ENCODE measurements at places on chromosomes 2 and 18. TPM values are rescaled to one million over a fixed set of nuclear protein-coding genes. Genes with fewer than 3 reads are reported as not detected.

TLX2 gene
- total RNA-seq: not detected

PDE11A gene
- 0.81 TPM for total RNA-seq

FARSB gene
- total RNA-seq: 12.0 TPM

AMER3 gene
- total RNA-seq: not detected

MAPK4 gene
- under 0.01 TPM for total RNA-seq

ZAP70 gene
- not detected for total RNA-seq

GLI2 gene
- total RNA-seq: 25.5 TPM

CRYGC gene
- total RNA-seq: not detected

FIGN gene
- 3.1 TPM for total RNA-seq

HOXD8 gene
- total RNA-seq: 10.8 TPM

ALPI gene
- total RNA-seq: not detected

CNNM3 gene
- total RNA-seq: 13.6 TPM

RPE gene
- 69.4 TPM for total RNA-seq

MYOM1 gene
- total RNA-seq: 0.13 TPM

KCNJ13 gene
- not detected for total RNA-seq

CD8A gene
- not detected for total RNA-seq

VIL1 gene
- total RNA-seq: not detected

RAB17 gene
- 0.63 TPM for total RNA-seq

HDHD2 gene
- total RNA-seq: 9.1 TPM

TTR gene
- total RNA-seq: not detected

MC5R gene
- not detected for total RNA-seq

CCDC142 gene
- 9.5 TPM for total RNA-seq

IGFBP5 gene
- 141 TPM for total RNA-seq

FOXD4L1 gene
- total RNA-seq: not detected

VWC2L gene
- total RNA-seq: not detected

FLACC1 gene
- 0.89 TPM for total RNA-seq

PROKR1 gene
- total RNA-seq: not detected
